Activated CD4-positive, CD25-positive, alpha-beta regulatory T cell (primary cell): ENCODE measurements at places on chromosomes 1 and 21.

DNA sequence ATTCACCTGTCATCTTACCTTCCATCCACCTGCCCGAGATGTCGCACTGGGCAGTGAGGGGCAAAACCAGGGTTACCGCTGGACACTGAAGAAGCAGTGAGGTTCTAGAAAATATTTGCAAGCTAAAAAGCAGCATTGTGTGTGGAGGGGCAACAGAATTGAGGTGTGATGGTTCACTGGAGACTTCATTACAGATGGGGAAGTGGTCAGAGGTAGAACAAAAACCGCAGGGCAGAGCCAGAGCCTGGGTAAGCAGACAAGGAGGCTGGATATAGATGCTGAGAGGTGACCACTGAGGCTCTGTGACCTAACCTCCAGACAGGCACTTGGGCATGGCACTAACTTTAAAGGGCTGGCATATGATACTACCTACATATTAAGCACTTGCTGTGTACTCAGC is 363.9 kb upstream of the PROX1 start:
- DNase-seq: no peak

- DNase-seq: no peak
Observed at GRCh38 chr1:195733826-195734225, 874.4 kb downstream of the KCNT2 start.

DNA sequence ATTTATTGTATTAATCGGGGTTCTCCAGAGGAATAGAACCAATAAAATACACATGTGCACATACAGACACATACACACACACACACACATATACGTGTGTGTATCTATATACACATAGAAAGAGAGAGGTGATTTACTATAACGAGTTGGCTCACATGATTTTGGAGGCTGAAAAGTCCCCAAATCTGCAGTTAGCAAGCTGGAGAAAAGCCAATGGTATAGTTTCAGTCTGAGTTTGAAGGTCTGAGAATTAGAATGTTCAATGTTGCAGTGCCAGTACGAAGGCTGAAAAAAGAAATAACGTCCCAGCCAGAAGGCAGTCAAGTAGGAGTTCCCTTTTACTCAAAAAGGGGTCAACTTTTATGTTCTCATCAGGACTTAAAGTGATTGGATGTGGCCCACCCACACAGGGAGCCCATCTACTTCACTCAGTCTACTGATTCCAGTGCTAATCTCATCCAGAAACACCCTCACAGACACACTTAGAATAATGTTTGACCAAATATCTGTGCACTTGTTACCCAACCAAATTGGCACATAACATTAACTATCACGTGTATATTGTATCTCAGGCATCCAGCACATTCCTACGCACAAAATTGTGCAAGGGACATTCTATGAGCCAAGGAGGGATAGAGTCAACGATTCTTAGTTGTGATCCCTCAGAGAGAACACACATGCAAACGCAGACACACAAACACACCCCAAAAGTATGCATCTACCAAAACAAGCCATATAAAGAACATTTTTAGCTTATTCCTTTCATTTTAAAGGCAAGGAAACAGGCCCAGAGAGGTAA is 195.5 kb upstream of the DUSP10 start:
- no peak for DNase-seq

DNA sequence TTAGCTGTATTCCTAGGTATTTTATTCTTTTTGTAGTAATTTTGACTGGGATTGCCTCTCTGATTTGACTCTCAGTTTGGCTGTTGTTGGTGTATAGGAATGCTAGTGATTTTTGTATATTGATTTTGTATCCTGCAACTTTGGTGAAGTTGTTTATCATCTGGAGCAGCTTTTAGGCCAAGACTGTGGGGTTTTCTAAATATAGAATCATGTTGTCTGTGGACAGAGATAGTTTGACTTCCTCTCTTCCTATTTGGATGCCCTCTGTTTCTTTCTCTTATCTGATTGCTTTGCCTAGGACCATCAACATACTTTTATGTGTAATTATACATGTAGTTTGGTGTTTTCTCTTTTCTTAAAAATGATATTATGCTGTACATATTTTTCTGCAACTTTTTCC is 27.2 kb downstream of the CD46 start:
- no peak for DNase-seq

DNA sequence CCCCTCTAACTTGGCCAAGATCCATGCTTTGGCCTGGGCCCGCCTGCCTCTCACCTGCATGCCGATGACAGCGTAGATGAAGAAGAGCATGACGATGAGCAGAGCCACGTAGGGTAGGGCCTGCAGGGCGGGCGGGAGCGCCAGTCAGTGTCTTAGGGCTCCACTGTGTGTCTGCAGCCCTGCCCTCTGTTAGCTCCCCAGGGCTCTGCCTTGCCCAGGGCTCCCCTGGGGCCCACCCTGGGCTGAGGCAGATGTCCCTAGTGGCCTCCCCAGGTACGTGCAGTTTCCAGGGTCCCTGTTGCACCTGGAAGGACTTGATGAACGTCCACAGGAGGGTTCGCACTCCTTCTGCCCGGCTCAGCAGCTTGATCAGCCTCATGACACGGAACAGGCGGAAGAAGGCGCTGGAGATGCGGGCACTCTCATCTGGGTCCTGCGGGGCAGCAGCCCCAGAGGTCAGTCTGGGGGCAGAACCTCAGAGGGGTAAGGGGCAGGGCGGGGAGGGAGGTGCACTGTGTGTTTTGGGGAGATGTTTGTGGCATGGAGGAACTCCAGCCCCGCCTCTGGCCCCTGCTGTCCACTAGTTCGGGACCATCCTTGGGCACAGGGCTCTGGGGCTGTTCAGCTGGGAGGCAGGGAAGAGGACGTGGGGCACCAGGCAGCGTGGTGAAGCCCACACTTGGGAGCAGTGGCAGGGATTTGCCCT is 29.8 kb upstream of the KIF21B start:
- no peak for DNase-seq

GRCh38 chr1:29364101-29364678 is 127.9 kb downstream of the PTPRU start:
- no peak for DNase-seq

DNA sequence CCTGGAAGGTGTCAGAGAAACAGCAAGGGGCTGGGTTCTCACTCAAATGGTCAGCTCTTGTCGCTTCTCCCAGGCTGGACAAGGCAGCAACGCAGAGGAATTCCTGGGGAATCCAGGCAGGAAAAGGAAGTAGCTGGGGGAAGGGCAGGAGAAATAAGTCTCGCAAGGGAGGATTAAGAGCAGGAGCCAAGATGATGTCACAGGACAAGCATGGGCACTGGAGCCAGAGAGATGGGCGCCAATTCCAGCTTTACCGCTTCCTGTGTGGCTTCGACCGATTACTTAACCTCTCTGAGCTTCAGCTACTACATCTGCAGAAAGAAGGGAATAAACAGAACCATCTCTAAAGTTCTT is 70.5 kb downstream of the SSBP3 start:
- no peak for DNase-seq

DNA sequence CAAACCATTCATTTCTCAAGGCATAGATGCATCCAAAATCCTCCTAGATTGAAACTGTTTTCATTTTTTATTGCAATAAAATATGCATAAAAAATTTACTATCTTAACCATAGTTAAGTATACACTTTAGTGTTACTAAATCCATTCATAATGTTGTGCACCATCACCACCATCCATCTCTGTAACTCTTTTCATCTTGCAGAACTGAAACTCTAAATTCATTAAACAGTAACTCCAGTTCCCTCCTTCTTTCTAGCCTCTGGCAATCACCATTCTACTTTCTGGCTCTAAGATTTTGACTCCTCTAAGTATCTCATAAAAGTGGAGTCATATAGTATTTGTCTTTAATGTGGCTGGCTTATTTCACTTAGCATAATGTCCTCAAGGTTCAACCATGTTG is 236.8 kb downstream of the SMYD3 start:
- no peak for DNase-seq

- no peak for DNase-seq
Observed at GRCh38 chr1:38814984-38815464, 44.5 kb downstream of the RRAGC start.

GRCh38 chr1:8847990-8848389 is 30.5 kb downstream of the ENO1 start:
- DNase-seq: no peak

DNA sequence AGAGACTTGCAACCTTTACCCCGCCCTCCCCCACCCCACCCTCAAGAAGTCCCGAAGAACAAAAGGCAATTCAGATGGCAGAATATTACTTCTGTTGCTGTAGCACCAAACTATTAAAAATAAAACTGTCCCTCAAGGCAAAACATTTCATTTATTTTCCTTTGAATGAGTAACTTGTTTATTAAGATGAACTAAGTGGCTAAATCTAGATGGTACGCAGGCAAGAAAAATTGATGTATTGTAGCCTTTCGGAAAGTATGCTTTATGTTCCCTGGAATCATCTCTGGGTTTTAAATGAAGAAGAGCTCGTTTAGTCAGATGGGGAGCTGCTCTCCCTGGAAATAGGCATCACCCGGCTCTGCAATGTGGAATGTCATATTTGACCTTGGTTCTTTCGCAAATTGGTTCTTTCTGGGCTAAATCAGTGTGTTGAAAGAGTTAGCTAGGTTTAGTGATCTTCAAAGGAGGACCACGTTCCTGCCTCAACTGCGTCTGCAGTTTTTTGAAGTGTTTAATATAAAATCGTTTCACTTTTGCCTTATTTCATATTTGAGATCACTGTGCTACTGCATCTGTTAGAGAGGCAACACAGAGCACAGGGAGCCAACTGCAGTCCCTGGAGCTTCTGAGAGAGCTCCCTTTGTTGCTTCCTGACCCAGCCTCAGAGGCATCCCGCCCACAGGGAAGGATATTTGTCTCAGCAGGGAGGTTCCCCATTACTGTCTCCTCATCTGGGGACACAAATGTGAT is 61.8 kb downstream of the KIF26B start:
- DNase-seq: no peak

DNA sequence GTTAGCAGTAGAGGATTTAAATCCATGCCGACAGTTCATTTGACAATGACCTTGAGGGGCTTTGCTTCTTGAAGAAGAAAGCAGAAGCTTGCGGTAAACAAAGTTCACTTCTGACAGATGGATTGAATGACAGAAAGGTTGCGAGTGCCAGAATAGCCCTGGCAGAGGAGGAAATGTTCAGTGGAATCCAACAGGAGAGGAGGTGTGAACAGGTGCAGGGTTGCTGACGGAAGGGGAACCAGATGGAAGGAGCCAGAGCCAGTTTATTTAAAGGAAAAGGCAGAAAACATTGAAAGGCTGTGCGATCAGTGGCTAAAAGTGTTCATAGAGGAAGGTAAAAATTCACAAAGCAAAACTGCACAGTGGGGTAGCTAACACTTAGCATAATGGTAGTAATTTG is 141.0 kb downstream of the SDCCAG8 start:
- DNase-seq: no peak

DNA sequence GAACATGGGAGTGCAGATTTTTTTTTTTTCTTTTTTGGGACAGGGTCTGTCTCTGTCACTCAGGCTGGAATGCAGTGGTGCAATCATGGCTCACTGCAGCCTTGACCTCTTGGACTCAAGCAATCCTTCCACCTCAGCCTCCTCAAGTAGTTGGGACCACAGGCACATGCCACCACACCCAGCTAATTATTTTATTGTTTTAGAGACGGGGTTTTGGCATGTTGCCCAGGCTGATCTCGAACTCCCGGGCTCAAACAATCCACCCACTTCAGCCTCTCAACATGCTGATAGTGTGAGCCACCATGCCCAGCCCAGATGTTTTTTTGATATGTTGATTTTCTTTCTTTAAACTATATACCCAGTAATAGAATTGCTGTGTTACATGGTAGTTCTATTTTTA is 57.7 kb downstream of the RGSL1 start:
- no peak for DNase-seq

DNA sequence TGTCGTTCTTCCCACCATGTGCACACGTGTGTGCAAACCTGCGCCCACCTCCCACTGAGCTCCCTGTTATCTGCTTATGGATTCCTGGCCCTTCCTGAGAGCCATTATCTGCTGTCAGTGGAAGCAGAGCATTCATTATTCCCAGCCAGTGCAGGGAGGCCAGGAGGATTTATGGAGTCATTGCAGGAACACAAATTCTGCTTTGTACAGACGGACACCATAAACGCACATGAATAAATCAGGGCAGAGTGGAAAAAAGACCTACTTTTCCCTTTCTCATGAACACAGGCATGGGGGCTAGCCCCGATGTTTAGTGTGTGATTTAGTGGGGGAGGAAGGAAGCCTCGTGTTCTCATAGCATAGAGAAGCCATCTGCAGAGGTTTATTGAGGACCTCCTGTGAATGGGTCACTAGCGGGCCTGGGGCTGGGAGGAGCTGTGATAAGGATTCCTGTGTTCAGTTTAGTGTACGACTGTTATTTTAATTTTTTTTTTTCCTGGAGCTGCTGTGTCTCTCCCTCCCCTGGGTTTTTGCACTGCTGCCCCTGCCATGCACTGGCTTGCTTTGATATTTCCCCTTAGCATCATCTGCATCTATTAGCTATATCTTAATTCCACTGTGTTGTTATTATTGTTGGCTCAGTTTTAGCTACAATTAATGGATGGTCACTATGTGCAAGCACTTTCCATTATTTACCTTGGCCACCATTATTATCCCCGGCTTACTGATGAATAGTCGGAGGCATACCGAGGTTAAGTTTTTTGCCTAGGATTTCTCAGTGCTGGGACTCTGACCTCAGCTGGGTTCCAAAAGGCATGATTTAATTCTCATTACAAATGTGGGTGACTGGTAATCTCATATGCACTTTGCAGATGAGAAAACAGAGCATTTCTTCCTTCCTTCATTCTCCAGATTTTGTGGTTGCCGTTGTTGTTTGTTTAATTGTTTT is 33.0 kb downstream of the HUNK start:
- DNase-seq: no peak

- no peak for DNase-seq
Observed at GRCh38 chr1:21323091-21323490, 32.8 kb upstream of the ECE1 start.

DNA sequence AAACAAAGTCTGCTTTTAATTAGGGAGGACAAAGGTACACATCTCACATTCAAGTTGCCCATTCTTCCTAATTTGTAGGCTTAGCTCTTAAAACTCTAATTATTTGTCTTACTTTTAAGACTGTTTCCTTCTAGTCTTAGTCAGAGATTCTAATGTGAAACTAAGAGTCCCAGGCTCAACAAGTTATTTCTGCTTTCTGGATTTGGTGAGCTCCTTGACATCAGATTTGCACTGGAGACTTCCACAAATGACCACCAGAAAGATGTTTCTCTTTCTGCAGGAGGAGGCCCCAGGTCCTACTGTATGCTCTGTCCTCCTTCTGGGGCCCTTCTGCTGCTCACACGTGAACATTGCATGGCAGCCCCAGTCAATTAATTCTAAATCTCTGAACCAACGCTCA is 194.2 kb upstream of the JUN start:
- DNase-seq: no peak

- no peak for DNase-seq
Observed at GRCh38 chr1:42551590-42551989, 88.5 kb downstream of the CCDC30 start.
